AG04449 (cell line): ENCODE measurements at places on chromosomes 7 and 10.

DNA sequence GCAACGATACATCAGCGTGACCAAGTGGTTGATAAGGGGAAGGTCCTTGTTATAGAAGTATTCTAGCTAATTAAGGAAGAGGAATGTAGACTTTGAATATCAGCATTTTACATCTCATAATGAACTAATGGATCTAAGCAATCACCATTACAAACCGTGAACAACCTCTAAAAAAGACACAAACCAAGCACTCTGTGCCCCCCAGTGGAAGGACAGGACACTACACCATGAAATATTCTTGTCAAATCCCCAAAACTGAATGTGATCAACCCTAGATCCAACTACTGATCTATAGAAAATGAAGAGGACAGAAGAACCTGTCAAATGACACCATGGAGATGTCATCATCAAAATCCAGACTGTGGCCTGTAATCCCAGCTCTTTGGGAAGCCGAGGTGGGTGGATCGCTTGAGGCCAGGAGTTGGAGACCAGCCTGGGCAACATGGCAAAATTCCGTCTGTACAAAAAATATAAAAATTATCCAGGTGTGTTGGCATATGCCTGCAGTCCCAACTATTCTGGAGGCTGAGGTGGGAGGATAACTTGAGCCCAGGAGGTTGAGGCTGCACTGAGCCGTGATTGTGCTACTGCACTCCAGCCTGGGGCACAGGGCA is 111.3 kb upstream of the CARD11 start:
- no peak for DNase-seq

DNA sequence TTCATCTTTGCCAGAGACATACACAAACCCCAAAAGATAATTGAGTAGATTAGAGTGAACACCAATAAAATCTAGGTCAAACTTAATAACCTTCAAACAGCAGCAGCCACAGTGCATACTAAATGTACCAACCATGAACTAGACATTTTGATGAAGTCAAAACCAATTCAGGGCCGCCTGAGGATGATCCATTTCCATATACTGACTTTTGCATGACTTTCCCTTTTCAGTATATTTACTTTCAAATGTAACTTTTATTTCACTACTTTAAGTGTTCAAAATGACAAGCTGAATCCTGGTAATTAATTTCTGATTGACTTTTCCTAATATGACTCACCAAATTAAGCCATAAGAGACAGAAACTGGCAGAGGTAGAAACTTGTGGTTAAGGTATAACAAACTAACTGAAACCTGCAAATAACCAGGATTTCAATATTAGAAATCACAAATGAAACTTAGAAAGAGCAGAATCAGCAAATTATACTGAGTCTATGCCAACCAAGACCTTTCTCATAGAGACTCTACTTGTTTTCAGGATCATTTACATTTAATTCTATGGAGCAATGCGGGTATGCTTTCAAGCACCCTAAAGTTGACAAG is 171.9 kb upstream of the LRRN3 start:
- no peak for DNase-seq

- DNase-seq = no peak
These were observed 35.0 kb upstream of the EIF4H start for GRCh38 chr7:74138945-74139843.

DNA sequence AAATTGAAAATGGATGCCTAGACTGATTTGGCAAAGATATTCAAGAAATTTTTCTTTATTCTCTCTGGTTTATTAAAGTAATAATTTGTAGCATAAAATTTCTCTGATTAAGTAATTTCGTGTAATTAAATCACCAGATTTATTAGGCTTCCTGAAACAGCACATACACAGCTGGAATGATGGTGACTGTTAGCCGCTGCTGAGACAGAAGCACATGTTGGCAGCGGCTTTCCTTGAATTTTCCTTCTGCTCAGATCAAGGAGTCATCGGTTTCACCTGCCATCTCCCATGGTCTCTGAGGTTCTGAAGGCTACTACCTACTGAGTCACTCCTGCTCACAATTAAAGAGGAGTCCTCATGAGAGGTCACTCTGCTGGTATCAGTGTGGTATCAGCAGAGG is 101.5 kb downstream of the GFRA1 start:
- no peak for DNase-seq

DNA sequence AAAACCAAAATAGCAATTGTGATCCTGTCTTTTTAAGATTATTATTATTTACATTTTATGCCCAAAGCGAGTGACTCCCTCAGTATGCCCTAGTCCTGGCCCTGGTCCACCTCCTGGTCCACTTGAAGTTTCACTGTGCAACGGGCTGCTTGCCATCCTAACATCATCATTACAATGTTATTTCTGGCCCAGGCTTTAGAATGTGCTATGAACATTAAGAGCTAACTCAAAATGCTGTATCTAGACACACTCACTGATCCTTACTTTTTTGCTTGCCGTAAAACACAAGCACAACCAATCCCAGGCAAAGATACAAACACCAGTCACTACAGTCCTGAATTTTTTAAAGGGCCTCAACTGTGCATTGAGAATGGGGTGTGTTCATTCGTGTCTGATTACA is 38.4 kb downstream of the RHOBTB1 start:
- DNase-seq = peak; percentile 28

DNA sequence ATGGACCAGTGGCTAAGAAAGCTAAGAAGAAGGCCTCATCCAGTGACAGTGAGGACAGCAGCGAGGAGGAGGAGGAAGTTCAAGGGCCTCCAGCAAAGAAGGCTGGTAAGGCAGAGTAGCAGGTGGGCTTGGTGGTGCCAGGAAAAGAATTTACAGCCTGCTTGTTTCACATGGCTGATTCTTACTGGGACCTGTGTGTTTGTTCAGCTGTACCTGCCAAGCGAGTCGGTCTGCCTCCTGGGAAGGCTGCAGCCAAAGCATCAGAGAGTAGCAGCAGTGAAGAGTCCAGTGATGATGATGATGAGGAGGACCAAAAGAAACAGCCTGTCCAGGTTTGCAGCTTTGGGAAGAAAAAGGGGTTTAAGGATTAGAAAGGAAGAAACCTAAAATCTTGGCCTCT is 5.0 kb downstream of the NOLC1 start:
- no peak for DNase-seq

GRCh38 chr7:15507171-15507570 is 54.6 kb downstream of the AGMO start:
- no peak for DNase-seq

DNA sequence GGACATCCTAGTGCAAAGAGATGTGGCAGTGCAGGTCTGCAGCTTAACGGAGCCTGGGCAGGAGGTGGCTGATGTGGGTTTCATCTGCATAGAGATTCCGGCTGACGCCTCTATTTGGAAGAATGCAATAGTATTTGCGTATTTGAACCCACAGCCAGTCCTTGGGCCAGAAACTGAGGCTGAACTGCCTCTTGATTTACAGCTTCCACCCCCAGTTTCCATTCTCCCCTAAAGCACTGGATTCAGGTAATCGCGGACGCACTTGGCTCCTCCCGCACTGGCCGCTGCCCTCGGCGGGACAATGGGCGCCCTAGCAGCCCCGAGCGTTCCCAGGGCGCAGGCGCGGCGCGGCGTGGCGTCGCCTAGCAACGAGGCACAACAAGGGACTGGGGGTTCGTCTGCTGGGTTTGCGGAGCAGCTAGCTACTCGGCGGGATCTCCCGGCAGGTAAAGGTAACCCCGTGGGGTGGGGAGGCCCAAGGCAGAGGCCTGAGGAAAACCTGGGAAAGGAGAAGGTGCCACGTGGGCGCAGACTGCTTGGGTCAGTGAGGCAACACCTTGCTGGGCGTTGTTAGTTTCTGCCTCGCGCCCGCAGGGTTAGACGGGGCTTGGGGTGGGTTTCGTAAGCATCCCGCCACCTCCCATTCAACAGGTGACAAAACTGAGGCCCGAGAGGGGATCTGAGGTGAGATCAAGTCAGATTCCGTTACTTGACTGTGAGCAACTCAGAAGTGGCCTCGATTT is at the start of gene ARMC3:
ARMC3 (plus strand) TSS at position 393 of the 743 bp plus-strand sequence. CDS start 3,944 bp downstream, outside the sequence.
- no peak for DNase-seq

- no peak for DNase-seq
These were observed 16.2 kb upstream of the GET4 start for GRCh38 chr7:860149-860548.

GRCh38 chr10:80444124-80444523 is 10.0 kb upstream of the TSPAN14 start:
- no peak for DNase-seq

DNA sequence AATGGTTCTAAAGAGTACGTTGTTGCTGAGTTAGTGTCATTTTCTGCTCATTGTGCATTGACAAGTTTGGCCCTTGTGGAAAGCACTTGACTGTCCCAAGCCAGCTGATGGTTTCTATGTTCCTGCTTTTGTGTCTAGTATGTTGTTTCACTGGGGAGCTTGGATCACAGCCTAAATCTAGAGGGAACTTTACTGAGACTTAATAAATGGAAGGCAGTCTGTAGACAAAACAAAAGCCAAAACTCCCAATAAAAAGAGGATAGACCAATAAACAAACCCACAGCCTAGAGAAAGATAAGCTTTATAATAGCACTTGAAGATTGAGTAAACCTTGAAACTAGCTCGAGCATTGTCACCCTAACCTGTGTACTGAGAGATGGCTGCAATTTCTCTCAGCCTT is 196.8 kb downstream of the ADRA2A start:
- no peak for DNase-seq

DNA sequence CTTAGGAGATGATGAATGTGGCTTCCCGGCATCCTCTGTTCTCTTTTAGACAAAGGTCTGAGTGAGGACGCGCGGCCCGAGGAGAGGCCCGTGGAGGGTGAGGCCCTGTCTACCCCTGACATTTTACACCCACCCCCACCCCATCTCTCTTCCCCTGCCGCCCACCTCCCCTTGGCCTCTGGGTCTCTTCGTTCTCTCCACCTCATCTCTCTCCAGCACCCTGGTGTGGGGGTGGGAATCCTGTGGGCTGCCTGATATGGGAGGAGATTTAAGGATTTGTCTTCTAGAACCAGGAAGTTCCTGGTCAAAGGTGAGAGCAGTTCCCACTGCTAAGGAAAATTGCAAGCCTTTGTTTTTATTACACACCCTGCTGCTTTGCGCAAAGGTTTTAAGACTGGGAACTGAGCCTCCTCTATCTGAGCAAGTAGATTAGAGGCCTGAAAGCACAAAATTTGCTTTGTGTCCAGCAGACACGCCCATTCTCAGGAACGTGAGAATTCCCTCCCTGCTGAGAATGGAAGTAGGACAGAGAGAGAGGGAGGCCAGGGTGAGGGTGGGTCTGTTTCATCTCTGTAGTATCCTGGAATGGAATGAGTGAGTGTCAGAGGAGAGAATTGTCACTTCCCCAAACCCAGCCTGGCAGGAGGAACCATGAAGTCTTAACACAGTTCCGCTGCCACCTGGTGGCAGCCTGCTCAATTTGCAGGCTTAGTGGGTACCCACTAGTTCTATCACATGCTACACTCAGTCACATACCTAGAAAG is 91.2 kb downstream of the GTF2IRD1 start:
- DNase-seq = no peak

GRCh38 chr10:109892931-109893330 is 30.4 kb downstream of the XPNPEP1 start:
- no peak for DNase-seq

- DNase-seq = no peak
These were observed 57.3 kb downstream of the CHCHD3 start for GRCh38 chr7:133024596-133024995.

DNA sequence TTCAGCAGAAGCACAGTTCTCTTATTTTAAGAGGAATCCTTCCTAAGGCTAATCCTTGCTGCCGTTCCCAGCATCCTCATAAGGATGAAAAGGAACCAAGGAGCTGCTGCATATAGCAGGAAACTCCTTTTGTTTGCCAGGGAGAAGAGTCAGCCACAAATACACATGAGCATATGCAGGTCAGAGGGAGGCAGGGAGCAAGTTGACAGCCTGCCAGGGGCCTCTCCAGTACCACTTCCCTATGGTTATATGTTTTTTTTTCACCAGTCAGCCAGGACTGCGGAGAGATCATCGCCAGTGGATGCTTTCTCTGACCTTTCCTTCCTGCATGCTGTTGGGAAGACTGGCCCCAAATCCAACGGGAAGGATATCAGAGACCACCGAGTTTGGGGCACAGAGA is 39.8 kb downstream of the SLC35B4 start:
- no peak for DNase-seq

- no peak for DNase-seq
These were observed 116.5 kb upstream of the LRRN3 start for GRCh38 chr7:110974441-110974840.

DNA sequence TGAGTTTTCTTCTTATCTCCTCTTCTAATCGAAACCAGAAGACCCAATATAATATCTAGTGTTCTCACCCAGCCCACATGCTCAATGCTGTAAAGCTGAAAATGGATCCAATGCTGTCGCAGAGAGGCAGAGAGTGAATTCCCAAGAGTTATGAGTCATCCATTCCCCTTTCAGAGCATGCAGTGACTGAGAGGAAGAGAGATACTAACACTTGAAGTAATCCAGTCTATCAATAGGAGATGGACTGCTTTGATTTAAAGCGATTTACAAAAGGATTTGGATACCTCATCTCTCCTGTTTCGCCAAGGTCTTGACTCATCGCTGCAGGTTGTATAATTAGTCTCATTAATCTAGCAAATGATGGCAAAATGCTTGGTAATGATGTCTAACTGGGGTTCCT is 41.5 kb upstream of the PRKCQ start:
- no peak for DNase-seq

DNA sequence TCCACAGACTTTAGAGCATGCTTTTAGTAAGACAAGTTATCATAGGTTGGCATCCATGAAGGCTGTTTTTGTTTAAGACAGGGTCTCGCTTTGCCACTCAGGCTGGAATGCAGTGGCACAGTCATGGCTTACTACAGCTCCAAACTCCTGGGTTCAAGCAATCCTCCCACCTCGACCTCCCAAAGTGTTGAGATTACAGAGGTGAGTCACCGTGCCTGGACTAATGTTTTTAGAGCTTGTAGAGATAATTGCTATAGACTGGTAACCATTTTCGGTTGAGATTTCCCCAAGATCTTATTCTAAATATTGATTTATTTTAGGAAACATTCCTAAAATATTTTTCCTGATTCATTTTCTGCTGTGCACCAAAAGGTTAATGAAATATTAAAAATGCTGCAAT is 5.4 kb upstream of the ZNF398 start:
- DNase-seq = no peak

DNA sequence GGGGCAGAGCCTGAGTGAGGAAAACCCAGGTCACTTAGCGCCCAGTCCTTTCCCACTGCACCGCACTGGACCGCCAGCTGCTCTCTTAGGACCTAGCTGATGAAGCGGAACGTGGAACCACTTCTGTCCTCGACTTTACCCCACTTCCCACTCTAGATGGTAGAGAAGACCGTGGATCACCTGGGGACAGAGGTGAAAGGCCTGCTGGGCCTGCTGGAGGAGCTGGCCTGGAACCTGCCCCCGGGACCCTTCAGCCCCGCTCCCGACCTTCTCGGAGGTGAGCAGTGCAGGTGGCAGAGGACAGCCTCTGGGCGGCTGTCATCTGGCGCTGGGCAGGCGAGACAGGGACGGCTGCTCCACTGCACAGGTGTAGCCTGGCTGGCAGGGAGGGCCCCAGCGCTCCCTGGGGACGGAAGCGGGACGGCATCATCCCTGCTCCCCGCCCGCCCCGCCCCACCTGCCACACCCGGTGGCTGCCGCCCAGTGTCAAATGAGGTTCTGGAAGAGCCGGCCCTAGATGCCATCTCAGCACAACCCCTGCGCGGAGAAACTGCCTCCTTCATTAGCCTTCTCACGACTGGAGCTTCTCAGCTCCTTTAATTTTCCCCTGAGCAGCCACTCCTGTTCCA is 11.7 kb downstream of the PLAC9 start:
- DNase-seq = no peak
